ENCODE measurements at places on chromosomes 7 and 10.

DNA sequence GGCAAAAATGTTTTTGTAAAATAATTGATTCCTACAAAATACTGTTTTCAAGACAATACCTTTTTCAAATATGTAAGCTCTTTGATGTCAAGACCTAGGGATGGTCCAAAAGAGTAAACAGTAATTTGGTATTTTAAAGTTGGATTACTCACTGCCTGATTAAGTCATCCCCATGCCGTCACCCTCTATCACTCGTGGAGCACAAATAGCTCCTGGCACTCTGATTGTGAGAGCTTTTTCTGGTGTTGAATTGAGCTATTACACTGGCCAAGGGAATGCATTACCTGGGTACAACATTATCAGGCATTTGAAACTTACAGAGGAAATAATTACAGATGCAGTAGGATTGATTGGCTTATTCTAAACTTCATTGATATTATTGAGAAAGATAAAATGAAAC is 231.9 kb upstream of the GRM3 start:
- no peak for DNase-seq

DNA sequence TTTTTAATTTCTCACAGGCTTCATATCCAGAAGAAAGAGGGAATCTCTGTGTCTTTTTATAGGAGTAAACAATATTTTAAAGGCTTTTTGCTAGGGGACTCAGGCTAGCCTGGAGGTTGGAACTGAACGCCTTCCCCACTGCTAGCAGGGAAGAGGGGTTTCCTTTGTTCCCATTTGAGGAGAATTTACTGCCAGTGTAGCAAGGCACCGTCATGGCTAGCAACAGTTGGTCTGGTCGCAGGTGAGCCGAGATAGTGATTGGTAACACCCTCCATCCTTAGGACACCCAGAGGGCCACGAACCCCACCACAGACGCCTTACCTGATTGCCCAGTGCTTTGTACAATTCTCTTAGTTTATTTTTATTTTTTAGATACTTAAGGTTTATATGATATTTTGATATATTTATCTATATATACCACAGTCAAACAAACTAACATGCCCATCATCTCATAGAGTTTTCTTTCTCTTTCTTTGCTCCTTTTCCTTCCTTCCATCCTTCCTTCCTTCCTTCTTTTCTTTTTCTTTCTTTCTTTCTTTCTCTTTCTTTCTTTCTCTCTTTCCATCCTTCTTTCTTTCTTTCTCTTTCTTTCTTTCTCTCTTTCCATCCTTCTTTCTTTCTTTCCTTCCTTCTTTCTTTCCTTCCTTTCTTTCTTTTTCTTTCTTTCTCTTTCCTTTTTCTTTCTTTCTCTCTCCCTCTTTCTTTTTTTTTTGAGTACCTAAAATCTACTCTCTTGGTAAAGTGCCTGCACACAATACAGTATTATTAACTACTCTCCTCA is 219.0 kb upstream of the AKR1E2 start:
- no peak for DNase-seq

GRCh38 chr10:78121801-78122200 is 88.1 kb downstream of the RPS24 start:
- no peak for DNase-seq

GRCh38 chr10:79266084-79266483 is 81.2 kb upstream of the PPIF start:
- peak; percentile 37 for DNase-seq

DNA sequence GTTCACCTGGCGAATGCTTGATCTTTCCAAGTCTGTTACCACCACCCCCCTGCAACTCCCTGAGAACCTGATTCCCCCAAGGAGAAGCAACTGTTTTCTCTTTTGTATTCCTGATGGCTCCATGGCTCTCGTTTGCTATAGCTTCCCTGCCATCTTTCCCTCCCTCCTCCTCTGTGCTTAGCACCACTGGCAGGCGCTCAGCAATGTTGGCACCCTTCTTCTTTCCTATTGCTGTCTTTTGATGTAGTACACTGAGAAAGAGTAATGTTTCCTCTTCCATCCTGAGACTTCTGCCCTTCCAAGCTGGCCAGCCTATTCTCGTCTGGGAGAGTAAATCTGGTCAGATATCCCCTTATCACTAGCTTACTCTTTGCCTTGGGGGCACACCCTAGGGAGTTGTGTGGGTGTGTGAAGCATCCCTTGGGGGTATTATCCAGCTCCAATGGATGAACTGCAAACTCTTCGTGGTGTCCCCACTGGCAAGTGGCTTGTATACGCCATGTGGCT is 74.0 kb downstream of the BMPER start:
- no peak for DNase-seq

DNA sequence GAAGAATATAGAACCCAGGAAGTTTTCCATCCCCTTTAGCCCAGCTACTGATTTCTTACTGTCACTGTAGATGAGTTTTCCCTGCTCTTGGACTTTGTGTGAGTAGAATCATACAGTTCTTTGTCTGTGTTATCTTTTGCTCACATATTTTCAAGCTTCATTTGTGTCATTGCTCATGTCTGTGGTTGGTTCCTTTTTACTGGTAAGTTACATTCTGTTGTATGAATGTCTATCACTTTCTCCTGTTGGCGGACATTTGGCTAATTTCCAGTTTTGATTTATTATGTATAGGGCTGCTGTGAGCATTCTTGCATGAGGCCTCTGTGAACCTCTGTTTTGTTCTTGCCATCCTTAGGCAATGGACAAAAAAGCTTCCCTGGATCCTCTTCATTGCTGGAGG is 5.3 kb downstream of the GLRX3 start:
- DNase-seq = no peak

- no peak for DNase-seq
These were observed 136.0 kb downstream of the MGMT start for GRCh38 chr10:129602938-129603535.

DNA sequence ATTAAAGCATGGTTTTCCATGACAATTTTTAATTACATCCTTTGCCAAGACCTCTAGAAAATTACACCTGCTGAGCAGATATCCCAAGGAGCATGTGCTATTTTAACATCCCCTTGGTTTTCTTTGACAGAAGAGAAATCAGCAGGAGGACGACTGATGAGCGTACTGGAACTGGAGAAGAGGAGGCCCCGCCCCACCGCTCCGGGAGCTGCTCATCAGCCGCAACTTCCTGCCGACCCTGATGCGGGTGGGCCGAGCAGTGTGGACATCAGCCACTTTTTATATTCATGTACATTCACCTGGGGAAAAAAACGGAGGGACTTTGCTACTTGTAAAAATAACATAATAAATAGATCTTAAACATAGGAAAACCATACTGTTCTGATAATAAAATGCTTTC is 54.2 kb downstream of the CDC123 start:
- DNase-seq = no peak

GRCh38 chr7:42198296-42198695 is 38.7 kb downstream of the GLI3 start:
- DNase-seq = peak; percentile 73

Data from RPMI7951 (cell line).